ENCODE measurements at places on chromosomes 16 and 17.
A peak's percentile ranks its signal among the peaks of the same experiment; 100 is the strongest.

DNA sequence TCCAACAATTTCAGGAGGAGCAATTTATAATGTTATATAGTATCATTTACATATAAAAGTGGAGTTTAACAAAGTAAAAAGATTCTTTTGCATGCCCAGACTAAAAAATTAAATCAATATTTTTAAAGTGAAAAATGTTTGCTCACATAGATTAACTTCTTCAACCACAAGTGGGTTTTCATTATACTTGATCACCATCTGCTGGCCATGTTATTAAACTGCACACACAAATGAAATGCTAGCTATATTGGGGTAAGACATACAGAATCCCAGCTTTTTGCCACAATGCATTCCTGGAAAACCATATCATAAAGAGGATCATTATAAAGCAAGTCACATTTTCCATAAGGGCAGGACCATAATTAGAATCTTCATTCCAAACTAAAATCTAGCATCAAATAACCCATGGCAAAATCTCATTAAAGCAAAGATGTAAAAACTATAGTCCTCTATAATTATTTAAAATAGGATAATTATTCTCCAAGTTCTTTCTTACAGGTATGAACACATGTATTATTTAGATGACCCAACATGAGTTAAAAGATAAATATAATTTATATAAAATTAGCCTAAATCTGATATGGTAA is 26.3 kb downstream of the CEP112 start:
- peak; percentile 45 for DNase-seq

DNA sequence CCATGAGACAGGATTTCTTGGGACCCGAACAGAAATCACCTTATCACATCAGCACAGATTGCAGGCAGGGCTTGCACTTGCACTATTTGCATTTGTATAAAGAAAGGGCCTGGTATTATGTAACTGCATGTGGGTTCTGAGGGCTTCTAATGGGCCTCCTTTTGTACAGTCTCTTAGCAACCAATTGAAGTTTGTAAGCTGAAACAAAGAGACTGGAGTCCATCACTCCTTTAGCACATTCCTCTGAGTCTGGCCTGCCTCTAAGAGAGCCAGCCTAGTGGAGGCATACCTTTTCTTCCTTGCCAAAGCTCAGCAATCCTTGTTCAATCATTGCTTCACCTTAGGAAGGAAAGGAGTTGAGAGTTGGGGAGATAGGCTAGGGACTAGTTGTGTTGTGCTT is 387.1 kb downstream of the XYLT1 start:
- DNase-seq = no peak

GRCh38 chr17:37710344-37710886 is 34.4 kb downstream of the HNF1B start:
- DNase-seq = peak; percentile 41

GRCh38 chr16:71287454-71287853 is 1.7 kb downstream of the CMTR2 start:
- DNase-seq = no peak

All from hepatic stellate cell (primary cell).